ENCODE measurements at places on chromosomes 7 and 10.
A peak's percentile ranks its signal among the peaks of the same experiment; 100 is the strongest.

GRCh38 chr7:151796091-151796870 is 80.6 kb downstream of the PRKAG2 start:
- peak; percentile 41 for DNase-seq

GRCh38 chr7:36840904-36841303 is 116.6 kb upstream of the AOAH start:
- no peak for DNase-seq

- DNase-seq = peak; percentile 51
Observed at GRCh38 chr10:98638920-98639319, 192.2 kb upstream of the HPS1 start.

DNA sequence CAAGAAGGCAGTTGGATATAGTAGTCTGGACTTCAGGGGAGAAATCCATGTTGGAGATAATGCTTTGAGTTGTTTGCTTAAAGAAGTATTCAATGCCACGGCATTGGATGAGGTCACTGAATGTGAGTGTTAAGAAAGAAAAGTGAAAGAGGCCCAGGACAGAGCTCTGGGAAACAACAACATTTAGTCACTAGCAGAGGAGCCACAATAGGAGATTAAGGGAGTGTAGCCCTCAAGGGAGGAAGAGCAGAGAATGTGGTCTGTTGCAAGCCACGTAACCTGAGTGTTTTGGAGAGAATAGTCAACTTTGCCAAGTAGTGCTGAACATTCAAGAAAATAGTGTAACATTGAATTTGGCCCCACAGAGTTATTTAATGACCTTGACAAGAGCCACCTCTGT is 114.7 kb downstream of the MYO3A start:
- peak; percentile 1 for DNase-seq

- peak; percentile 19 for DNase-seq
Observed at GRCh38 chr10:109773288-109774120, 149.8 kb downstream of the XPNPEP1 start.
